Fibroblast of gingiva (primary cell): ENCODE measurements at places on chromosomes 1 and 21.

DNA sequence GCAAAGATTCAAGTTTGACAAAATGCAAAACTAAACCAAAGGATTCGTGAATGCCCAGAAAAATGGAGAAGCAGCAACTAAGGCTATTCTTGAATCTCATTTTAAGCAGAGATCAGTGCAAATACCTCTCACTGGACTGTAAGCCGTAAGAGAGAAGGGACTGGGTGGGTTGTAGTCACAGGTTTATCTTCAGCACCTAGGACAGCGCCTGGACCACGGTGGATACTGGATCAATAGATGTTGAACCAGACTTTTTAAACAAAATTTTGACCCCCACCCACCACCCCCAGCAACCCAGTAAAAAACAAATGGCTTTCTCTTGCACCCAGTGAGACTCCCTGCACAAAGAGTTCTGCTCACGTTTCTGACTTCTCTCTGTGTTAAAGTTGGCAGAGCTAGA is 347.1 kb downstream of the AJAP1 start:
- DNase-seq, result no peak

- DNase-seq, result no peak
Measured at GRCh38 chr1:46501528-46501927, 11.9 kb downstream of the DMBX1 start.

DNA sequence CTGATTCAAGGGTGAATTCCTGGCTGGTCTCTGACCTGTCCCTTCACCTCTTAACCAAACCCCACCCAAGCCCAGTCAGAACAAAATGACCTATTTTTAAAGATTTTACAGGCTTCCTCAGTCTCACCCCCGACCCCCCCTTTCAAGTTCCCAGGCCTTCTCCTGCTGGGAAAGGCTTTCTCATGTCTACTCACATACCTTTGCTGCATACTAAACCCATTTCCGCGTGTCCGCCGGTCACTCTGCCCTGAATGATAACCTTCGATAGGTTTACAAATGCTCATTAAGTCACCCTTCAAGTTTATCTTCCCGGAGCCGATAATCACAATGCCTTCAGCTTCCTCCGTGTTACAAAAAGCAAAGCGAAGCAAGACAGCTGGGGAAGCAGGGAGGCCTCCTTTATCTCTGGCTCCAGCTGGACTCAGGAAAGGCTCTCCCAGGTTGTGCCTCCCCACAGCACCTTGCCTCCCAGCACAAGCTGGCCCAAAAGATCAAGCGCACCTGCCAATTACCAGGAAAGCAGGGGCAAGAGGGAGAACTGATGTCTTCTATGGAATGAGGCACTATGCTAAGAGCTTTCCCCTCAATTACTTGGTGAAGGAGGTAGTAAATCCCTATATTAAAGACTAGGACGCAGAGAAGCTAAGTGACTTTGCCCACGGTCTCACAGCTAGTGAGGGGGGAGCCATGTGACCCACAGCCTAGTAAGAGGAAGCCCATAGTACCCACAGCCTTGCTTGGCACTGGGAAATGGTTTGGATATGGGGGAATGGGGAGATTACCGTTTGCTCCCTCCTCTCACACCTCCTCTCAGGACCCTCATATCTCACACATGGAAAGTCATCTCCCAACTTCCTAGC is 15.9 kb downstream of the SMIM12 start:
- DNase-seq, result no peak

- peak; percentile 50 for DNase-seq
Measured at GRCh38 chr21:43266534-43266933, 97.7 kb downstream of the CRYAA start.

DNA sequence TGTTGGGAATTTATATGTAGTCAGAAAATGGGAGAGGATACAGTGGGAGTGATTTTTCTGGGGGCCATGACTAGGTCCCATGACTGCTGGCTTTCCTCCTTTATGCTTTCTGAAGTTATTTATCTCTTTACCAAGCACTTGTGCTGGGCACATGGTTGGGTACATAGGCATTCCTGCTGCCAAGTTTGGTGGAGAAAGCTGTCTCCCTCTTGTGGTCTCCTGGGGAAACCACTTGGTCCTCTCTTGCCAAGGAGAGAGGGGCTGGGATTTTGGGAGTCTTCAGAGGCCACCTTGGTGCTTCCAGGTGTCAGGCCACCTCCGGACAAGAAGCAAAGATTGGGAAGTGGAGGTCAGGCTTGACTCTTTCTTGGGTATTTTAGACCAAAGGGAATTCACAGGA is 120.2 kb upstream of the KCNE2 start:
- DNase-seq, result peak; percentile 20
